ENCODE measurements at places on chromosomes 11 and 22. TPM values are rescaled to one million over a fixed set of nuclear protein-coding genes. Genes with fewer than 3 reads are reported as not detected.

GRCh38 chr11:102925988-102926387 lies 29.5 kb downstream of the MMP13 start:
- H3K27me3 ChIP-seq, result peaks cover 10% of the 10 kb centered on the region
- H3K4me3 ChIP-seq, result no peak overlapping the region
- H3K4me1 ChIP-seq, result no peaks in the 10 kb centered on the region
- H3K27ac ChIP-seq, result no peak overlapping the region

GRCh38 chr11:62984451-62984991 lies at the start of gene SLC22A6:
Gene SLC22A6 (minus strand): TSS chr11:62984967. CDS start chr11:62984690, 277 bp downstream.
- no peak within 1 kb of the TSS for H3K27ac ChIP-seq
- no peaks in the 10 kb centered on the region for H3K4me1 ChIP-seq
- DNase-seq, result no peak
- H3K4me3 ChIP-seq, result no peak within 1 kb of the TSS
- peaks cover 6% of the 10 kb centered on the region for H3K27me3 ChIP-seq

DNA sequence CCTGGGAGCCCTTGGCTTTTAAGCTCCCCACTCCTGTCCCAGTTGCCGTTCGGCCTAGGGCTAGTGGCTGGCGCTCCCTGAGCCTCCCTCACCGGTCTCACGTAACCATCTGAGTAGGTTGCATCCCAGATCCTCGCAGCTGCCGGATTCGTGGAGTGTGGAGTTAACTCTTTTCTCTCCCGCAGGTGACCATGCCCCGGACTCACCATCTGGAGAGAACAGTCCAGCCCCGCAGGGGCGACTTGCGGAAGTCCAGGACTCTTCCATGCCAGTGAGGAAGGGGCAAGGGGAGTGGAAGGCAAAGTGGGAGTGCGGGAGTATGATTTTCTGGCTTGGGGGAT lies 902 bp downstream of the MUS81 start:
- H3K4me3 ChIP-seq, result peak overlapping the region; percentile 96
- no peak for DNase-seq
- no peaks in the 10 kb centered on the region for H3K27me3 ChIP-seq
- H3K36me3 ChIP-seq, result no peaks in the 10 kb centered on the region
- peaks cover 48% of the 10 kb centered on the region for H3K4me1 ChIP-seq

DNA sequence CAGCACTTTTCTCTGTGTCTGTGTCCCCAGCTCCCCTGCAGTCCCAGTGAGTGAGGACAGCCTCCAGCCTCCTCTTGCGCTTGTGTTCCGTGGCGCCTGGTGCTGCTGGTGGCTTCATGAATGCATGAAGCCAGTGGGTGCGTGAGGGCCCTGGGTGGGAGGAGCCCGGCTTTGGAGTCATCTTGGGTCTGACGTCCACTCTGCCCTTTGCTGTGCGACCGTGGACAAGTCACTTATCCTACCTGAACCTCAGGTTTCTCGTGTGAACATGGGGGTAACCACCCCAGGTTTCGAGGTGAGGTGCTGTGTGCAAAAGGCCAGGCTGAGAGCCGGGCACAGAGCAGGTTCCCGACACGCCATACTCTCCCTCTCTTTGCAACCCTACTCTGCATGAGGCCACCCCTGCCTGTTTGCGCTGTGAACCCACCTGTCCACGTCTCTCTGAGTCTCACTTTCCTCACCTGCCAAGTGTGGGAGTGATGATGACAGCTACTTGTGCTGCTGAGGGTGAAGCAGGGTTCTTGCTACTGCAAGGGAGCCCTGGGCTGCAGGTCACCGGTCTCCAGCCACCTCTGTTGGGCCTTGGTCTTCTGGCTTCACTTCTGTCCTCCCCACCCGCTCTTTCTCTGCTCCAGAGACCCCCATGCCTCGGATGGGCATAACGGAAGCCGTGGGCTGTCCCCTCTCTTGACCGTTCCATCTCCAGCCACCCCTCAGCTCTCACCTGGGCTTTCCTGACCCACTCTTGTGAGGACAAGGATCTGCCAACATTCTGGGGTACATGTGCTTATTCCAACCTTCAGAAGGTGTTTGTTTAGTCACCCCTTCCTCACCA lies 537.6 kb downstream of the TBC1D22A start:
- H3K4me3 ChIP-seq, result no peak overlapping the region
- peaks cover 8% of the 10 kb centered on the region for H3K27me3 ChIP-seq
- no peak for DNase-seq
- H3K36me3 ChIP-seq, result no peaks in the 10 kb centered on the region
- H3K4me1 ChIP-seq, result no peaks in the 10 kb centered on the region
- H3K27ac ChIP-seq, result no peak overlapping the region

- no peak overlapping the region for H3K27ac ChIP-seq
- DNase-seq, result no peak
- H3K4me1 ChIP-seq, result no peaks in the 10 kb centered on the region
- no peak overlapping the region for H3K4me3 ChIP-seq
- no peaks in the 10 kb centered on the region for H3K27me3 ChIP-seq
Measured at GRCh38 chr11:87466223-87466622, 428.5 kb downstream of the TMEM135 start.

DNA sequence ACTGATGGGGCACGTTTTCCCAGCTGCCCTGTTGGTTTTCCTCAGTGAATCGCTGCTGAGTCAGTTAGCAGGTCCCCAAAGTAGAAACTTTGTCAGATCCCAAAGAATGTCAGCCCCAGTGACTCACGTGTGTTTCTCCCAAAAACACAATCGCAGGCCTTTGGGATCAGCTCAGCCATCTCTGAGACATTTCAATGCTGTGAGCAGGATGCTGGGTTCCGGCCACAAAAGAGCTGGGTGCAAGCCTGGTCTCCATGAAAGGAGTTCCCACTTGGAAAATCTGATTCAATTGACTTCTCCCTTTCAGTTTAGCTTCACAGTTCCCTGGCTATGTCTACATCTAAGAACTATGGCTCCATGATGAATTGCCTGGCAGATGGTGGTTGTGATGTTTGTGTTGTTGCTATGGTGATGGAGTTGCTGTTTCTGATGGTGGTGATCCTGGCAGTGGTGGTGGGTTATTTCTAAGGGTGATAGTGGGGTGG lies 28.0 kb downstream of the MYEOV start:
- peak overlapping the region; percentile 33 for H3K27ac ChIP-seq
- no peaks in the 10 kb centered on the region for H3K36me3 ChIP-seq
- H3K4me1 ChIP-seq, result no peaks in the 10 kb centered on the region
- no peaks in the 10 kb centered on the region for H3K27me3 ChIP-seq

DNA sequence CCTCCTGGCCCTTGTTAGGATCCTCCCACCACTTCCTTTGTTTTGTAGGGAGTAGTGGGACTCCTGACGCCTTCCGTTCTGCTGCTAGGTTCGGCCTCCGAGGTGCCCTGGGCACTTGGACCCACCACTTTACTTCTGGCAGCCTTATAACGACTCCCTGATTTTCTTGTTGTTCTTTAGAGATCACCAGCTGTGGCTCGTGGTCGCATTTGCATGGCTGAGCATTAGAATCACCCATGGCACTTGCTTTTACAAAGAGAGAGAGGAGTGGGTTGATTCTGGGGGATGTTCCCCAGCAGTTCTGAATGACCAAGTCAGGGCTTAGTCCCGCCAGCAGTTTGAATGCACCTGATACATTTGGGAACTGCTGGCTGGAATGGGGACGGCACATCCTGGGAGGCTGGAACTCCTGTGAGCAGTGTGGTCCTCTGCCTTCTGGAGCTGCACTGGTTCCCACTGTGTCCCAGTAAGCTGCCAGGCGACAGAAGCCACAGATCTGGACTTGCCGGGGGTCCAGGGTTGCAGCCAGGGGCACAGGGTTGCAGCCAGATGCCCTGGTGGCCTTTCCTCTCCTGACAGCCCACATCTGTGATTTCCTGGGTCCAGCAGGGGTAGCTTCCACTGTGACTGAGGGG lies 4.1 kb downstream of the TUB start:
- DNase-seq, result no peak
- H3K4me3 ChIP-seq, result no peak overlapping the region
- no peaks in the 10 kb centered on the region for H3K36me3 ChIP-seq
- no peak overlapping the region for H3K27ac ChIP-seq
- peaks cover 84% of the 10 kb centered on the region for H3K27me3 ChIP-seq
- H3K4me1 ChIP-seq, result no peaks in the 10 kb centered on the region

DNA sequence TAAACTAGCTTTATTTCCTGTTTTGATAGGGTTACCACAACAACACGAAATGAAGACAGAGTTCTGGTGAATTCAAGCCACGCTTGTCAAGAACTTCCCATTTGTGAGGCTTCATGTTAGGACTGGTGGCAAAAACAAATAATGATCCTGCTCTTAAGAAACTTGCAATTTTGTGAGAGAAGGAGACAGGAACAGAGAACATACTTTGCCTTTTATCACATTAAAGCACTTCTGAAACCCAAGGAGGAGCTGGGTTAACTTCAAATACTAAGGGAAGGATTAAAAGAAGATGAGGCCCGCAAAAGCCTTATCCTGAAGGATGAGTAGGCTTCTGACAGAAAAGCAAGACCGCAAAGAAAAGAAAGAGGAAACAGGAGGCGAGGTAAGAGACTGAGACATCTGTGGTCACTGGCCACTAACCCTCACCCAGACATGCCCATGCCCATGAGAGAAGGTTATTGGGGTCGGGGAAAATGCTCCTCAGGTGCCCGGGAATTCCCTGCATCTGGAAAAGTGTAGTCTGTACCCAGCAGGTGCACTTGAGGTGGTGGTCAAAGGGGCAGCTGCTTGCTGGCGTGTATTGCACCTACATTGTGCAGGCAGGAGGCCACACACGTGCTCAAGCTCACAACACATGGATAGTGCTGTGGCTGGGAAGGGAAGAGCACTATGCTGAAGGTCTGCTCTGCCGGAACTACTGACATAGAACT lies 50.5 kb downstream of the MAPK1 start:
- H3K27ac ChIP-seq, result peak overlapping the region; percentile 99
- H3K4me1 ChIP-seq, result peaks cover 93% of the 10 kb centered on the region
- no peaks in the 10 kb centered on the region for H3K27me3 ChIP-seq
- peak overlapping the region; percentile 91 for H3K4me3 ChIP-seq

- no peaks in the 10 kb centered on the region for H3K36me3 ChIP-seq
- H3K4me1 ChIP-seq, result no peaks in the 10 kb centered on the region
- DNase-seq, result no peak
- H3K27me3 ChIP-seq, result no peaks in the 10 kb centered on the region
- H3K4me3 ChIP-seq, result no peak overlapping the region
Measured at GRCh38 chr11:96783311-96783710, 393.5 kb downstream of the JRKL start.

GRCh38 chr11:34239465-34240149 lies 118.2 kb downstream of the ABTB2 start:
- no peak overlapping the region for H3K4me3 ChIP-seq
- H3K36me3 ChIP-seq, result no peaks in the 10 kb centered on the region
- no peaks in the 10 kb centered on the region for H3K27me3 ChIP-seq
- H3K27ac ChIP-seq, result no peak overlapping the region

GRCh38 chr11:8066036-8066910 lies 14.7 kb upstream of the TUB start:
- no peak overlapping the region for H3K4me3 ChIP-seq
- no peak for DNase-seq
- H3K4me1 ChIP-seq, result no peaks in the 10 kb centered on the region
- H3K27ac ChIP-seq, result no peak overlapping the region

- peaks cover 3% of the 10 kb centered on the region for H3K4me1 ChIP-seq
- H3K27me3 ChIP-seq, result peaks cover 45% of the 10 kb centered on the region
- no peaks in the 10 kb centered on the region for H3K36me3 ChIP-seq
- peak overlapping the region; percentile 60 for H3K27ac ChIP-seq
Measured at GRCh38 chr22:44586999-44587736, 89.1 kb upstream of the RTL6 start.

The LARGE2 gene
- 39.8 TPM for polyA plus RNA-seq

GRCh38 chr22:23874871-23875270 lies 17.2 kb downstream of the SLC2A11 start:
- H3K4me1 ChIP-seq, result peaks cover 3% of the 10 kb centered on the region
- H3K36me3 ChIP-seq, result peaks cover 8% of the 10 kb centered on the region
- H3K27ac ChIP-seq, result no peak overlapping the region
- no peaks in the 10 kb centered on the region for H3K27me3 ChIP-seq

- no peak for DNase-seq
- no peaks in the 10 kb centered on the region for H3K27me3 ChIP-seq
- H3K4me3 ChIP-seq, result no peak overlapping the region
- no peak overlapping the region for H3K27ac ChIP-seq
- no peaks in the 10 kb centered on the region for H3K36me3 ChIP-seq
Measured at GRCh38 chr11:6196396-6196795, 2.6 kb upstream of the OR52W1 start.

The DDX6 gene
- 119 TPM for polyA plus RNA-seq

DNA sequence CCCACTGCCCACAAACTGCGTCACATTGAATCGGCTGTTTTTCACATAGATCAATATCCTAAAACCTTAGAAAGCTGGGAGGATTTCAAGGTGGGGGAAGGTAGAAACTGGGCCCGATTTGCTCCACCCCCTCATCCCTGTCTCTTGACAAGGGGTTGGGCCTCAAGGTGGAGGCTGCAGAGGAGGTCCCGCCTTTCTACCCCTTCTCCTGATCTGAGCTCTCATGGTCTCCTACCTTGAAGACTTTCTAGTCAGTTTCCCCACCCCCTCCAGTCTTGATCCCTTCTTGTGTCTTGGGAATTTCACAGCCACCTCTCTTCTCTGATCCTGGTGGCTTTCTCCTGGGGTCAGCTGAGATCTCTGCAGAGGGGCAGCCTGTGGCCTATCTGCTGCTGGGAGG lies 4.5 kb upstream of the STARD10 start:
- no peak overlapping the region for H3K4me3 ChIP-seq
- H3K36me3 ChIP-seq, result no peaks in the 10 kb centered on the region
- H3K27me3 ChIP-seq, result no peaks in the 10 kb centered on the region
- peak overlapping the region; percentile 52 for H3K27ac ChIP-seq
- peaks cover 22% of the 10 kb centered on the region for H3K4me1 ChIP-seq

DNA sequence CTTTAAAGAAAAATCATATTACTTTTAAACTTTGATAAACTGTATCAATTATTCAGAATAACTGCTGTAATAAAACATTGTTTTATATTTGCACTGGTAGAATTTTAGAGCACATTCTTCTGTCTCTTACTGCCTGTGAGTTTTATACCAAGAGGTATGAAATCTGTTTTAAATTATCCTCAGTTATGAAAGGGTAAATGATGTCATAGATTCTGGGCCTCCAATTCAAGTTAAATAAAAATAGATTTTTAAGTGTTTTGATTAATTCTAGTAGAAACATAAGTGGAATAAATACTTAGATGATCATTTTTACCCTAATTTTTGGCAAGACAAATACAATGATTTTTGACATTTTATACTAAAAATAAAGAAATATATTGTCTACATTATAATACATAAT lies 93.0 kb downstream of the GUCY1A2 start:
- H3K27ac ChIP-seq, result no peak overlapping the region
- H3K4me1 ChIP-seq, result no peaks in the 10 kb centered on the region
- DNase-seq, result no peak
- no peaks in the 10 kb centered on the region for H3K27me3 ChIP-seq
- H3K36me3 ChIP-seq, result no peaks in the 10 kb centered on the region

GRCh38 chr22:49201046-49201970 lies 626.4 kb downstream of the BRD1 start:
- H3K27me3 ChIP-seq, result peaks cover 8% of the 10 kb centered on the region
- DNase-seq, result no peak
- no peak overlapping the region for H3K4me3 ChIP-seq

GRCh38 chr11:41498726-41499125 lies 39.3 kb upstream of the LRRC4C start:
- DNase-seq, result no peak
- no peak overlapping the region for H3K27ac ChIP-seq
- H3K36me3 ChIP-seq, result no peaks in the 10 kb centered on the region
- H3K4me3 ChIP-seq, result no peak overlapping the region

- peaks cover 9% of the 10 kb centered on the region for H3K36me3 ChIP-seq
- no peaks in the 10 kb centered on the region for H3K27me3 ChIP-seq
- no peak for DNase-seq
- H3K4me3 ChIP-seq, result peak overlapping the region; percentile 94
- H3K27ac ChIP-seq, result no peak overlapping the region
Measured at GRCh38 chr11:6611963-6612212, 128 bp downstream of the TAF10 start.

GRCh38 chr11:67356864-67357561 lies 3.7 kb upstream of the POLD4 start:
- H3K4me1 ChIP-seq, result peaks cover 62% of the 10 kb centered on the region
- DNase-seq, result peak; percentile 66
- H3K27ac ChIP-seq, result peak overlapping the region; percentile 88
